Ascending aorta (tissue), 2 donors: ENCODE measurements at places on chromosomes 1 and 21.

- no peak for DNase-seq
These were observed 316.2 kb upstream of the CXADR start for GRCh38 chr21:17196623-17197022.

GRCh38 chr1:8347635-8348034 is 29.7 kb downstream of the SLC45A1 start:
- DNase-seq: no peak

- DNase-seq: no peak
These were observed 478 bp upstream of the PRDM2 start for GRCh38 chr1:13699510-13699909.

DNA sequence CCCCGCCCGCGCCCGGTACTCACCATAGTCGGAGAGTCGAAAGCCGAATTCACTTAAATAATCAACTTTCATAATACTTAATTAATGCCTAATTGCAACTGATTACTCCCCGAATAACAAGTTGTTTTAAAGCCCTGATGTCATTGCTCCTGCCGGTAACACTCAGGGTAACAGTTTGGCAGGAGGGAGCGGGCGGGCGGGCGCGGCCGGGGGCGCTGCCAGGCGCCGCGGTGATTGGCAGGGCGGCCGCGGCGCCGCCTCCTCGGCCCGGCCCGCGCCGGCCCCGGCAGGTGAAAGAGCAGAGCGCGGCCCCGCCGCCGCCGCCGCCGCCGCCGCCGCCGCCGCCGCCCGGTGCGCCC is 102.2 kb downstream of the CASZ1 start:
- no peak for DNase-seq

DNA sequence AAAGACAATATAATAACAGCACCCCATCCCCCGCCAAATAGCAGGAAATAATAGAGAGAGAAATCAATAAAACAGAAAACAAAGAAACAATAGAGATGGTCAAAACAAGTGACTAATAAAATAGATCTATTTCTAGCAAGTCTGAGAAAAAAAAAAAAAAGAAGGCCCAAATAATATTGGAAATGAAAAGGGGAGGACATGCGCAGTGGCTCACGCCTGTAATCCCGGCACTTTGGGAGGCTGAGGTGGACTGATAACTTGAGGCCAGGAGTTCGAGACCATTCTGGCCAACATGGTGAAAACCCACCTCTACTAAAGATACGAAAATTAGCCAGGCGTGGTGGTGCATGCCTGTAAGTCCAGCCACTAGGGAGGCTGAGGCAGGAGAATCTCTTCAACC is 18.5 kb upstream of the HCRTR1 start:
- no peak for DNase-seq

GRCh38 chr1:103075316-103076000 is 32.9 kb downstream of the COL11A1 start:
- DNase-seq: no peak

DNA sequence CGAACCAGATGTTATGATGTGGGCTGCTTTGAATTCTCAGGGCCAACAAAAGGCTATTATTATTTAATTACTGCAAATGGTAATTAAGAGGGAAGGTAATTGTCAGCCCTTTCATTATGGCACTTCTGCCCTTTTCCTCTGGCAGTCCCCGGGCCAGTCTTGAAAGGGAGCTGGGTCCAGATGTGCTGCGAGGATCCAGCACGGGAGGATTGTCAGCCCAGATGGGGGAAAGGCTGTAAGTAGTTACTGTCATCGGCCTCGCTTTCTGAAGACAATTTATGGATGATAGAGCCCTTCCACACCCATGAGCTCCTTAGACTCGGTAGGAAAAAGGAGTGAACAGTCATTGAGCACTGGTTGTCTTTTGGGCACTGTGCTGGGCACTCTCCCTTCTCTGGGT is 8.7 kb upstream of the ZNF362 start:
- no peak for DNase-seq

DNA sequence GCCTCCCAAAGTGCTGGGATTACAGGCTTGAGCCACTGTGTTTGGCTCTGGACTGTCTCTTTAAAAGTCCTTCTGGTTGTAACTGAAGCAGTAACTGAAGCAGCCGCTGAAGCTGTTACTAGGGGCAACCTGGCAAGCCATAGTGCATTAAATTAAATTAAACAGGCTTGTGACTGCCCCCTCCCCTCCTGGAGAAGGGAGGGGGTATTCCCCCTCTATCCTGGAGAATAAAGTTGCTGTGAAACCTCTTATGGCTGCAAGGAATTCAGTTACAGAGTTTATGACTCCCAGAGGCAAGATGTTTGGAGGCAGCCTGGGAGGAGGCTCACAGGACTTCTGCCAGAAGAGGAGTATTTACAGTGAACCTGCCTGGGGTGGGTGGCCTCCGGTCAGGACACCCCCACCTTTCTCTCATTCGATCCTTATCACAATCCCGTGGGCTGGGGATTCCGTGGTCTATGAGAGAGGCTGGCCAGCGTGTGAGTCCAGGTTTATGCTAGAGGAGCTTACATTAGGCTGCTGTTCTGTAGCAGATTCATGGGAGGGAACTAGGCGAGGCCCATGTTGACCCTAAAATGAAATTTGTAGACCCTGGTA is 8.3 kb downstream of the TTC22 start:
- no peak for DNase-seq

- DNase-seq: no peak
These were observed 30.0 kb downstream of the CAPZB start for GRCh38 chr1:19455353-19455752.
